OCI-M1 (cell line): ENCODE measurements at places on chromosomes 5 and 9.
A peak's percentile ranks its signal among the peaks of the same experiment; 100 is the strongest.

- no peak for DNase-seq
Observed at GRCh38 chr9:10443181-10443867, 169.5 kb downstream of the PTPRD start.

DNA sequence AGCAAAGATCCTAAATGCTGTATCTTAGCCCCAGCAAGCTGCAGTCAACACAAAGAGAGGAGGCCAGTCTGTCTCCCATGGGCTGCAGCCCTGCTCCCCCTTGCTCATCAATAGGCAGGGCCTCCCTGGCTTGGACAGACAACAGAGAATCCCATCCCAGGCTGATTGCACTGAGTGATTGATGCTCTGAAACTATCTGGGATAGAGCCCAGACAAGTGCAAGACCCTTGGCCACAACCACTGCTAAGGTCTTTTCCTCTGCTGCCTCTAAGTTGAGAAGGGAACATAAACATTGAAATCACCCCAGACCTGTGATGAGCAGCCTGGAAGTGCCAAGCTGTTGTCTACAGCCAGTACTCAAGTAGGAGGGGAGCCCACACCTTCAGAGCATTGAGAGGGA lies 661.0 kb upstream of the CDH18 start:
- no peak for DNase-seq

GRCh38 chr5:108670591-108671289 lies 77.0 kb upstream of the FER start:
- DNase-seq: no peak

DNA sequence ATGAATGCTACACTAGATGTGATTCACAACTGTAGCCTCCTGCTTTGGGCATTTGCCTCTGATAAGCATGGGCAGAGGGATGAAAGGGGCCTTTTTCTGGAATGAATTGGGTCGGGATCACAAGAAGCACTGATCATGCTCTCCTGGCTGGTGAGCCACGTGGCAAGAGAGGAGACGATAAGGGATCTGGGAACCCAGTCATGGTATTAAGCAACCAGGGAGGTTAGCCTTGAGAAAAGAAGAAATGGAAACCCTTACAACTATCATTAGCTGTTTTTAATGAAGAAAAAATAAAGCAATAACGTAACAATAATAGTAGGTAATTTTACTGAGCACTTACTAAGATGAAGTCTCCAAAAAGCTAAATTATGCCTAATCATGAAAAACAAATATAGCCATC lies 50.0 kb upstream of the RAI14 start:
- DNase-seq: no peak

- DNase-seq: no peak
Observed at GRCh38 chr5:54563083-54563761, 45.7 kb downstream of the SNX18 start.

DNA sequence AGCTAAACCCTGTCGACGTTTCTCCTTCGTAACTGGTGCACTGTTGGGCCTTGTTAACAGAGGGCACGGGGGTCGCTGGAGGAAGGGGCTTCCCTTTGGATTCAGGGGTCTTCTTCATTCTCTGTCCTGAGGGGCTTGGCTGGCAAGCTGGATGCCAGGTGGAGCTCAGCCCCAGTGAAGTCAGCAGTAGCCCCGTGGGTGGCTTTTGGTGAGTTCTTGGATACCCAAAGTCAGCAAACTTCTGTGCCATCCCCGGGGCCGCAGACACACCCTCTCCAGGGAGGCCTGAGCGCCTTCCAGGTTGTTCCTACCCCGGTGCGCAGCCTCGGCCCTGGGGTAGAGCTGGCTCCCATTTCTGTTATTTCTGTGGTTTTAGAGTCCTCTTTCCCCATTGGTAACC lies 12.3 kb upstream of the OBP2A start:
- no peak for DNase-seq

DNA sequence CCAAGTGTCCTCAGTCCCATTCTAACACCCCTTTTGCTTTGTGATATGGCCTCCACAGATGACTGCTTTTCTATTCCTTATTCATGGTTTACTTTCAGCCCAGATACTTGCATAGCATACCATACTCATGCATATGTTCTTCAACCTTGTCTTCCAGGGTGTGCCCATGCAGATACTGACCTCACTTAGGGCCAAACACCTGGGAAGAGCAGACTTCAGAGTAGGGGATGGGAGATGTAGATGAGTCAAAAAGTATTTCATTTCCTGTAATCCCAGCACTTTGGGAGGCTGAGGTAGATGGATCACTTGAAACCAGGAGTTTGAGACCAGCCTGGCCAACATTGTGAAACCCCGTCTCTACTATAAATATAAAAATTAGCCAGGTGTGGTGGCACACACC lies 58.3 kb downstream of the NRG2 start:
- no peak for DNase-seq

GRCh38 chr9:75649060-75649459 lies 241.4 kb upstream of the PCSK5 start:
- no peak for DNase-seq

- no peak for DNase-seq
Observed at GRCh38 chr5:33068786-33069185, 357.7 kb downstream of the NPR3 start.

DNA sequence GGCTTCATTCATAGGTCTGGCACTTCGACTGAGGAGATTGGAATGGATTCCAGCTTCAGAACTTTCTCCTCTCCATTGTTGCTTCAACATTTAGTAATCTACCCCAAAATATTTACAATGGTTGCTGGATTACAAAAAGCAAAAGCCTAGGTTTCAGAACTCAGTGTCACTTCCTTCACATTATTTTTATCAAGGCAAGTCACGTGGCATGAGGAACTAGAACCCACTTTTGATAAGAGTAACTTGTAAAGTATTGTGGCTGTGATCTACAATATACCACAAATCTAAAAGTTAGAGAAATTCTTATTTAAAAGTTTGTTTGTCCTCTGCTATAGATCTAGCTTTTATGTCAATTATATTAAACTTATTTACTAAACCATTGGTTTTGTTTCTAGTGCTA lies 39.7 kb upstream of the ANKDD1B start:
- DNase-seq: peak; percentile 75
